Aorta (tissue), 5 donors: ENCODE measurements at places on chromosomes 11 and 22. TPM values are rescaled to one million over a fixed set of nuclear protein-coding genes. Genes with fewer than 3 reads are reported as not detected.

Gene PDE2A
- total RNA-seq, result 53.7 TPM

Gene UCP3
- 3.1 TPM for total RNA-seq

Gene CASP1
- total RNA-seq, result 32.7 TPM

Gene CYP2R1
- 26.2 TPM for total RNA-seq

Gene OR9Q1
- total RNA-seq, result not detected

DNA sequence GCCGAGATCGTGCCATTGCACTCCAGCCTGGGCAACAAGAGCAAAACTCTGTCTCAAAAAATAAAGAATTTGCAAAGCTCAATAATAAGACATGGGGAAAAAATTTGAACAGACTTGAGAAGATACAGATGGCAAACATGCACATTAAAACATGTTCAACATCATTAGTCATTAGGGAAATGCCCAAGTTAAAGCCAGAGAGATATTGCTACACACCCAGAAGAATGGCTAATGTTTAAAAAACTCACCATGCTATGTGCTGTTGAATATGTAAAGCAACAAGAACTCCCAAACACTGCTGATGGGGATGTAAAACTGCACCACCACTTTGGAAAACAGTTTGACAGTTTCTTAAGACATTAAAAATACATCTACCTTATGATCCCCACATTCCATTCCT lies 12.6 kb downstream of the LRRC75B start:
- no peaks in the 10 kb centered on the region for H3K4me1 ChIP-seq
- DNase-seq, result no peak
- H3K27me3 ChIP-seq, result no peaks in the 10 kb centered on the region
- H3K4me3 ChIP-seq, result no peak overlapping the region

- no peak overlapping the region for H3K4me3 ChIP-seq
- peaks cover 2% of the 10 kb centered on the region for H3K27me3 ChIP-seq
- H3K4me1 ChIP-seq, result no peaks in the 10 kb centered on the region
- no peaks in the 10 kb centered on the region for H3K36me3 ChIP-seq
- DNase-seq, result no peak
Measured at GRCh38 chr22:26646158-26646557, 11.2 kb upstream of the MIAT start.

DNA sequence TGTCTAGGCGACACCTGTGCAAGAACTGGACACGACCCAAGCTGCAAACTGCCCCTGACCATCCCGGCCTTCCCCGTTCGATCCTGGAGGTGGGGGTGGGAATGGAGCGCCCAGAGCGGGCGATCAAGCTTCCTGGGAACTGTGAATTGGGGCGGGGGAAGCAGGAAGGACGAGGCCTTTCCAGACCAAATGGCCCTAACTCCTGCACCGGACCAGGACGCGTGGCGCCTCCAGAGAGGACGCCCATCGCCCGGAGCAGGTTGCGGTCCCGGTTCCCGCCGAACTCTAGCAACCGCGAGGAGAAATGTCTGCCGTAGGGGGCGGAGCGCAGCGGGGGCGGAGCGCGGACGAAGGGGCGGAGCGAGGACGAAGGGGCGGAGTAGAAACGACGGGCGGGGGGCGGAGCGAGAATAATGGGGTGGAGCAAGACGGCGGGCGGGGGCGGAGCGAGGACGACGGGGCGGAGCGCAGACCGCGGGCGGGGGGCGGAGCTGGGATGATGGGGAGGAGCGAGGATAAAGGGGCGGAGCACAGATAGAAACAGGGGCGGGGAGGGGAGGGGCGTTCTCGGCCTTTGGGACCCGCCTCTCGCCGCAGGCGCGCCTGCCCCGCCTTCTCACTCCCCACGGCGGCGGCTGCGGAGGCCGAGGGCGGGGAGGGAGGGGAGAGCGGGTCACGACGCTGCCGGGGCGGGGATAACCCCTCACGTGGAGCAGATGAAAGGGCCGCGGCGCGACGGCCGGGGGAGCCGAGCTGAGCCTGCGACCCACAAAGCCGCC lies at the start of gene ZNRF3:
Gene ZNRF3, plus strand, starts transcription at position 695 of the 779 bp plus-strand sequence. CDS start 195 bp downstream, outside the sequence.
- peak; percentile 97 for DNase-seq
- peak within 1 kb of the TSS; percentile 39 for H3K27ac ChIP-seq
- no peaks in the 10 kb centered on the region for H3K27me3 ChIP-seq
- H3K4me3 ChIP-seq, result peak within 1 kb of the TSS; percentile 85
- no peaks in the 10 kb centered on the region for H3K36me3 ChIP-seq
- H3K4me1 ChIP-seq, result no peaks in the 10 kb centered on the region

GRCh38 chr22:24812950-24813775 lies 7.2 kb downstream of the SGSM1 start:
- H3K27me3 ChIP-seq, result no peaks in the 10 kb centered on the region
- DNase-seq, result no peak
- H3K36me3 ChIP-seq, result no peaks in the 10 kb centered on the region
- no peaks in the 10 kb centered on the region for H3K4me1 ChIP-seq
- H3K4me3 ChIP-seq, result no peak overlapping the region
- no peak overlapping the region for H3K27ac ChIP-seq

DNA sequence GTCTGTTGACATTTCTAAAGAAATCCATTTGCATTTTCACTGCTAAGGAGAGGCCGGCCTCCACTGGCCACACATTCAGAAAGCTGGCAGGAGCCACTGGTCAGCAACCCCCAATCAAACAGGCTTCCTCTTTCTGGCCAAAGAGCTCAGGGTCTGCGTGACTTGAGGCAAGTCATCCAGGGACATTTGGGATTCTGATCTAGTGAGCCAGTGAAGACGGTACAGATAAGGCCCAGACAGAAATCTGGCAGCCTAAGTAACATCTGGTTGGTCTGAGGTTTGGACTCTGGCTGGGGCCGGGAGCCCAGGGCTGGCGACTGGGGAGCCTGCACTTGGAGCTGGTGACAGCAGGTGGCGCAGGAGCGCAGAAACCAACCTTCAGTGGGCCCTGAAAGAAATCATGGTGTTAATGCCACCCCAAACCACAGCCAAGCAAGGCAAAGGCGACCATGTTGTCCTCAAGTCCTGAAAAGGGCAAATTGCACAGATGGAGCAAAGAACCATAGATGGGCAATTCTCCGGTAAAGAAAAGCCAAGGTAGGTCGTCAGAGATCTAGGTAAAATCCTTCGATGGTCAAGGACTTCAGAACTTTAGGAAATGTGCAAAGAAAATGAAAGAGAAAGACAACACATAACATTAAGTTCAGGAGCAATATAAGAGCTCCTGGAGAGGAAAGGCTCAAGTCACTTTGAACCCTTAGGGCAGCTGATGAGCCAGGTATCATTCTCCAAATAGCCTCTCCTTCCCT lies 99.4 kb upstream of the BLID start:
- no peaks in the 10 kb centered on the region for H3K27me3 ChIP-seq
- peaks cover 10% of the 10 kb centered on the region for H3K4me1 ChIP-seq
- H3K4me3 ChIP-seq, result no peak overlapping the region

DNA sequence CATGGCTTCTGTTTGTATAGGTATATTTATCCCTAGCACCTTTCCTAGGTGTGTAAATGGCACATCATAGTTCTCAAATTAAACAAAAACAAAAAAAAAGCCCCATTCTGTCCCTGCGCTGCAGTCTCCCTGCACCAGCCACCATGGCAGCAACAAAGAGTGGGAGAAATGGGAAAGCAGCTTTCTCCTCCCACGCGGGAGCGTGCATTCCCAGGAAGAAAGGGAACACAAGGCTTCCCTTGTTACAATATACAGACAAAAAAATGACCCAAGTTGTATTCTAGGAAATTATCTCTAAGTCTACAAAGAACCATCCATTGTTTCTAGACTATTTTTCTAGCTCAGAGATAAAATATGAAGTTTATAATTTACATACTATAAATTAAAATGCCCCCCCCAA lies 16.1 kb upstream of the TMPRSS5 start:
- peaks cover 4% of the 10 kb centered on the region for H3K36me3 ChIP-seq
- H3K27me3 ChIP-seq, result no peaks in the 10 kb centered on the region
- H3K4me3 ChIP-seq, result no peak overlapping the region
- no peak overlapping the region for H3K27ac ChIP-seq
- DNase-seq, result no peak

DNA sequence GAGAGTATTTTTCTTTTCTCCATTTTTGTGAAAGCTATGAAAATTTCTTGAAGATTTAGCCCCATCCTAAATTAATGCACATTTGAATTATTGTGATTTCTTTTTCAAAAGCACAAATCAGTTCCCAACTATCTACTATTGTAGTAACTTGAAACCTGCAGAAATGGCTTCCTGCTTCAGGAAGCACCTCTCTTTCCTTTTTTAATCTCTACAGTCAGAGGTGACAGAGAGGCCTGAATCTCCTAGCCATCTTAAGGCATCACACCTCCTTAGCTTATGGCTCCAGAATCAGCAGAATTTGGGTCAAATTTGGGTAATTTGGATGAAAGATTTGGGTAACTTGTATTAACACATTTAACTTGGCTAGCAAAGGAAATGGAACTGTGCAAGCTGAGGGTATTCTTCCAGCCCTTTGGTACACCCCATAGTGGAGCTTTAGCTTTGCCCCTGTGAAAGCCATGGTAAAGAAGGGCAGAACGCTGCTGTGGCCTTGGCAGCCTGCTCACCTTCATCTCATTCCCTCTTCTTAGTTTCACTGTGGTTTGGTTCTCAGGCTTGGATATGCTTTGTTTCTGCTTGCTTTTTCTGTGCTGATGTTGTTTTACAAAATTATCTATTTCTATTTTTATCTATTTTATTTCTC lies 16.2 kb downstream of the TBCEL start:
- no peak for DNase-seq
- no peak overlapping the region for H3K4me3 ChIP-seq
- H3K4me1 ChIP-seq, result no peaks in the 10 kb centered on the region
- H3K27ac ChIP-seq, result no peak overlapping the region

- H3K4me1 ChIP-seq, result peaks cover 9% of the 10 kb centered on the region
- H3K36me3 ChIP-seq, result no peaks in the 10 kb centered on the region
- no peaks in the 10 kb centered on the region for H3K27me3 ChIP-seq
- no peak overlapping the region for H3K27ac ChIP-seq
Measured at GRCh38 chr11:100821198-100821597, 134.1 kb downstream of the ARHGAP42 start.

DNA sequence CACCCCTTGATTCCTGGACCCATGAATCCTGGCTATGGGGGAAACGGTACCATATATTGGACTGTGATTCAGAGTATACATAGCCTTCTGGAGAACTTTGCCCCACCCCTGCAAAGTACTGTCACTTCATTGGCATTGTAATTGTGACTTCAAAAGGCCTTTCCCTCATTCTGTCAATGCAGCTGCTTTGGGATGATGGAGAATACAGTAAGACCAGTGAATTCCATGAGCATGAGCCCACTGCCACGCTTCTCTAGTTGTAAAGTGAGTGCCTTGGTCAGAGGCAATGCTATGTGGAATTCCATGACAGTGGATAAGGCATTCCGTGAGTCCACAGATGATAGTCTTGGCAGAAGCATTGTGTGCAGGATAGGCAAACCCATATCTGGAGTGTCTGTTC lies 25.7 kb upstream of the MSANTD2 start:
- H3K4me3 ChIP-seq, result no peak overlapping the region
- H3K27me3 ChIP-seq, result peaks cover 2% of the 10 kb centered on the region
- no peaks in the 10 kb centered on the region for H3K4me1 ChIP-seq
- H3K36me3 ChIP-seq, result no peaks in the 10 kb centered on the region
- no peak for DNase-seq

DNA sequence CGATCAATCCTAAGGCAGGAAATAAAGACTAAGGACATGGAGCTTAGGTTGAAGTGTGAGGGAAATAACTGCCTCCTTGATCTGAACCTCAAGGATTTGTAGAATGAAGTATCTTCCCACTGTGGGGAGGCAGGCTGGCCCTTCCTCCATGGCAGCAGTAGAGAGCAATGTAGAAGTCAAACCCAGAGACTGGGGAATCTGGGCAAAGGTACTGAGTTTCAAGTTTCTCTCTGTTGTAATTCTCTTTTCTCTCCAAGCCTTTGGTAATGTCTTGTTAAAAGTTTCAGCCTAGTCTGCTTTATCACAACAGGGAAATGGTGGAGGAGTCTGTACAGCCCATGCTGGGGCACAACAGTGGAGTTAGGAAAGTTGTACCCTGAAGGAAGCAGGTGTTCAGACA lies 49.5 kb downstream of the ADM start:
- no peak overlapping the region for H3K4me3 ChIP-seq
- no peak for DNase-seq
- no peak overlapping the region for H3K27ac ChIP-seq
- H3K4me1 ChIP-seq, result peaks cover 4% of the 10 kb centered on the region
- no peaks in the 10 kb centered on the region for H3K27me3 ChIP-seq

DNA sequence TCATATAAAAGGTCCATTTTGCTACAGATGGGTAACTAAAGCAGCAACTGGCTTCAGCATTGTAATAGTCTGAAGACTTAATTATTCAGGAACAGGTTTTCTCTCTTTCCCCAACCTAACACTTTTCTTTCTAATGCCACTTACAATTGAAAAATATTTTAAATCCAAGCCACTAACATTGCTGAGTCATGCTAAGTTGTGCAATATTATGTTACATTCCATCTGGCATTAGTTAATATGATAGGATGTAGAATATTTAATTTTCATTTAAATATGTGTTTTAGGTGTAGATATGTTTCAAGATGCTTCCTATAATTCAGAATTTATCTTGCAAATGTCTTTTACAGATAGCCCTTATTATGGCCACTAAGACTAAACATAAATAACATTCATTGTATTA lies 98.6 kb downstream of the KIF18A start:
- H3K27ac ChIP-seq, result no peak overlapping the region
- H3K36me3 ChIP-seq, result no peaks in the 10 kb centered on the region
- H3K27me3 ChIP-seq, result no peaks in the 10 kb centered on the region
- H3K4me1 ChIP-seq, result no peaks in the 10 kb centered on the region
- no peak for DNase-seq

DNA sequence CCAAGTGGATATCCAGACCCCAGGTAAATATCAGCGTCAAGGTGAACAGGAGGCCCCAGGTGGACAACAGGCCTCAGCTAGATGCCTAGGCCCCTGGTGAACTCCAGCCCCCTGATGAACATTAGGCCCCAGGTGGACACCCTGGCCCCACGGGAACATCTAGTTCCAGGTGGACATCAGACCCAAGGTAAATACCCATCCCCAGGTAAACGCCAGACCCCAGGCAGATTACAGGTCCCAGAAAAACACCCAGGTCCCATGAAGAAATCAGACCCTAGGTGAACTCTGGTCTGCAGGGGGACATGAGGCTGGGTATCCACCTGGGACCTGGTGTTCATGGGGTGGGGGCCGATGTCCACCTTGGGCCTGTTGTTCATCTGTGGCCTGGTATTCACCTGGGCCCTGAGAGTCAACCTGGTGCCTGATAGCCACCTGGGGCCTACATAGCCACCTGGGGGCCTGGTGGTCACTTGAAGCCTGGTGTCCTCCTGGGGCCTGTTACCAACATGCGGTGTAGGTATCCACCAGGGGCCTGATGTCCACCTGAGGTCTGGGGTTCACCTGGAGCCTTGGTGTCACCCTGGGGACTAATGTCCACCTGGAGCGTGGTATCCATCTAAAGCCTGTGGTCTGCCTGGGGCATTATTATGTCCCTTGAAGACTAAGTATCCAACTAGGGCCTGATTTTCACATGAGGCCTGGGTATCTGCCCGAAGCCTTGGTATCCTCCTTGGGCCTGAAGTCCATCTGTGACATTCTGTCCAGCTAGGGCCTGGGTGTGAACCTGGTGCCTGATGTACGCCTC lies 56.8 kb upstream of the SEPTIN5 start:
- no peaks in the 10 kb centered on the region for H3K36me3 ChIP-seq
- no peaks in the 10 kb centered on the region for H3K27me3 ChIP-seq
- H3K27ac ChIP-seq, result no peak overlapping the region
- H3K4me1 ChIP-seq, result no peaks in the 10 kb centered on the region
